ENCODE measurements at places on chromosomes 1 and 21. TPM values are rescaled to one million over a fixed set of nuclear protein-coding genes. Genes with fewer than 3 reads are reported as not detected.

GRCh38 chr1:184479435-184480167, 92.8 kb downstream of the C1orf21 start:
- DNase-seq: no peak

DNA sequence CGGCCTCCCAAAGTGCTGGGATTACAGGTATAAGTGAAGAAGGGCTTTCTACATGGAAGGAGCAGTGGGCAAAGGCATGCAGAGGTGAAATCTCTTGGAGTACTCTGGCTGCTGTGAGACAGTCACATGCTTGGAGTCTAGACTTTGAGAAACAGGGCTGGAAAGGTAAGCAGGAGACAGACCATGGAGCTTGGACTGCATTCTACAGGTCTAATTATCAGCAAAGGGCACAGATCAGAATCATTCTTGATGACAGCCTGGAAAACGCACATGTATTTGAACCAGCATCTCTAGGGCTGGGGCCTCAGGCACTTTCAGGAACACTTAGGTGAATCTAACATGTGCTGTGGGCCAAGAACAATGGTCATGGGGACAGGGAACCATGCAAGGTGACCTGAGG, 7.3 kb upstream of the PRELP start:
- DNase-seq: no peak

DNA sequence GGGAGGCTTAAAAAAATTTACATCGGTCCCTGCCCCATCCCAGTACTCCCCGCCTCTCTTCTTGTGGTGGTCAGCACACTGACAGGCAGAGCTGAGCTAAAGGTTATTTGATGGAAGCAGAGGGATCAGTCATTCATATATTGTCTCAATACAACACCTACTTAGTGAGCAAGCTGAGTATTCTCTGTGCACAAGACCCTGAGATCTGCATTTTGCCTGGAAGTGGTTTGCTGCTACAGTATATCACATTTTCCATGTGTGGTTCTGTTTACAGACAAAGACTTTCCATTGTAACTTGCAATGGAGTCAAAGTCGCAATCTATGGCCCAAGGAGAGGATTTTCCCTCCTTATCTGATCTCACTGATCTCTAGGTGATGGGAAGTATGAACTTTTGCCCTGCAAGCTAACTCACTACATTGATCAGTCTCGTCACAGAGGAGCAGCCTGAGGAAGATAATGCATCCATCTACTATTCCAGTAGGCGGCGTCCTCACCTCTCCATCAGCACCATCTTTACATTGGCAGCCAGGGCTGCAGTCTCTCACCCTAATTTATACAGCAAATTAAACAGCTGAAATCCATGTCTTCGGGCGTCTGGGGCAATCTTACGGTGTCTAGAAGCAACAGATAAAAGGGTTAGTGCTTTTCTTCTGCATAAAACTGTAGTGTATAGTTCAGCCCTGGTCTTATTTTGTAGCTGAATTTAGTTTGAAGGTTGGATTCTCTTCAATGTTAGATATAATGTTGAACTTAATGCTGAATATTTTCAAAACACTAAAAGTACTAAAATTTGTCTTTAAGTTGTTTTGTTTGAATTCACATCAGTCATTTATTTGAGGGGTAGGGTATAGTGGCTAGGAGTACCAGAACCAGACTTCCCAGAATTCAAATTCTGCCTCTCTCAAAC, 3.2 kb upstream of the TRAF5 start:
- DNase-seq: peak; percentile 73

- no peak for DNase-seq
Observed at GRCh38 chr21:37415939-37416338, 49.4 kb downstream of the DYRK1A start.

- DNase-seq: no peak
Observed at GRCh38 chr21:38637161-38637560, 138.9 kb upstream of the ERG start.

- DNase-seq: no peak
Observed at GRCh38 chr1:112389689-112390088, 6.3 kb upstream of the CTTNBP2NL start.

DNA sequence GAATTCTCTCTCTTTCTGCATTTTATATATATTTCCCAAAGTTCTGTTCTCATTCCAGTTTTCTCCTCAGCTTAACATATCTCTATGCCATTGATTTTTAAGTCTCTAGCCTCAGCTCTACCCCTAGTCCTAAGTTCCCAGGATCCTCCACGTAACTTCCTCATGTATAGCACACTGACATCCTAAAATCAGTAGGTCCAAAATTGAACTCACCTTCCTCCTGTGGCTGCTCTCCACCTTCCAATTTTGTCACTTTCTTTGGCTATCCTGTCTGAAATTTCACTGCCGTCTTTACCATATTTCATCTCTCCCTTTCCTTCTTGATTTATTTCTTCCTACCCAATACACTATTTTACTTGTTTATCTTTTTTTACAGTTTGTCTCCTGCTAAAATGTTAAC, 1.5 kb downstream of the SLAMF6 start:
- DNase-seq: no peak

DNA sequence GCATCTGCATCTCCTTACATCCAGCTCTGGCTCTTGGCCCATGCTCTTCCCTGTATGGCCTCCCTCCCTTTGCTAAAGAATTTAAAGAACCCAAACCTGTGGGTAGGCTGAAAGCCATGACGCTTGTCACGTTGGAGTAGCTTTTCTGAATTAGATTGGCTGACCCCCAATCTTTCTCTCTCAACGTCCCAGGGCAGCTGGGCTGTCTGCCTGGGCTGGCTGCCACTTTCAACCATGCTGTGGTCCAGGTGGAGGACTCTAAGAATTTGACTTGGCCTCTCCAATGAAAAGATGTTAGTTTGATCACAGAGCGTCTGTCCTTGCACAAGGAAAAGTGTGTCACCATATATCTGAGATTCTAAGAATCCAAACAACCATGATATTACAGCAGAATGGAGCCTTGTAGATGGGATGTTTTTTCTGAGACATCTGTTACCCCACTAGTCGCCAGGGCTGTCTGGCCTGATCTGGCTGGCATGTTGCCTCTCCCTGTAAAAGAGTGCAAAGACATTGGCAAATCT, 6.5 kb upstream of the IGSF3 start:
- no peak for DNase-seq

GRCh38 chr1:15332525-15332924, 77.2 kb upstream of the EFHD2 start:
- no peak for DNase-seq

DNA sequence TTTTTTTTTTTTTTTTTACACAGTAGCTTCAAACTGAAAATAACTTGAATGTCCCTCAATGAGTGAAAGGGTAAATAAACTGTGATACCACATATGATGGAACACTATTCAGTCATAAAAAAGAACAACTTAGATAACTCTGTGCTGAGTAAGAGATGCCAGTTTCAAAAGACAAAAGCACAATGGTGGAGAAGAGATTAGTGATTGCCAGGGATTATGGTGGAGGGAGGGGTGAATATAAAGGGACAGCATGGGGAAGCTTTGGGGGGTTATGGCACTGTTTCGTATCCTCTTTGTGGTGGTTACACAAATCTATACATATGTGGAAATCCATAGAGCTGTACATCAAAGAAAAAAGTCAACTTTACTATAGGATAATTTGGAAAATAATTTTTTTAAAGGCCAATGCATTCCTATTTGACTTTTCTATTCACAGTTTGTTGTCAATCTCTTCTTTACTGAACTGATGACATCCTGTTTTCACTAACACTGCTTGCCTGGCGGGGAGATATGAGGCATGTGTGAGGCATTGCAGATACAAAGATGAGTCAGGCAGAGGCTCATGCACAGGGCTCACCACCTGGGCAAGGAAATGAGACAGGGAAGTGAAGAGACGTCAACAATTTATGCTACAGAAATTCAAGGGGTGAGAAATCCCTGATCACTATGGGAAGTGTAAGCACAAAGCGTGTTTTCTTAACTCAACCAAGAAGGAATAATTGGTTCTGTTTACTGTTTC, 302.7 kb downstream of the DUSP10 start:
- DNase-seq: peak; percentile 51

- DNase-seq: no peak
Observed at GRCh38 chr21:16865632-16866031, 647.2 kb upstream of the CXADR start.

- no peak for DNase-seq
Observed at GRCh38 chr21:34131586-34131985, 58.2 kb downstream of the MRPS6 start.

DNA sequence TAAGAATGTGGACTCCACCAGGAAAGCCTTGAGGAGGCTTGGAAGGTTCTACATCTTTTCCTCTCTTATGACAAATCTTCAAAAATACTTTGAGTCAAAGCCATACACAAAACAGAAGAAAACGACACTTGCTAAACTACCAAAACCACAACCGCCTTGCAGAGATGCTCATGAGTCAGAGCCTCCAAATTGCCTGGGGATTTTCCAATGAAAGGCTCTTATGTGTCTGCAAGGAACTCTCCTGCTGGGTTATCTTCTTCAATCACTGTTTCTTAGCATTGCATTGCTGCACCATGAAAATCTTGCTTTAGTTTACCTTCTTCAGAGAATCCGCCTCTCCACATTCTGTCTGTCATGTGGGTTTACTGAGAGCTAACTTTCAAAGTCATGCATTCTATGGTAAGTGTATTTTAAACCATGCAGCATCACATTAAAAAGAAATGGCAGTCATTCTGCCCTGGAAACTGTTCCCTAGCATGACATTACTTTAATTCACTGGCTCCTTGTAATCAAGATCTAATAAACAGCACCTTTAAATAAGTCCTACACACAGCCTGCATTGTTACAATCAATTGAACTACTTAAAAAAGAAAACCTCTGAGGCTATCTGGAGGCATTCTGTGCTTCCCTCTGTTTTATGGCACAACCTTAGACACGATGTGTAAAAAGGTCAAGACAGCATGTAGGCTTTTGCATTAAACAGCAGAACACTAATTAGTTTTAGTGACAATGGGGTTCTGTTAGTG, 210.0 kb upstream of the FOXD3 start:
- DNase-seq: peak; percentile 79

DNA sequence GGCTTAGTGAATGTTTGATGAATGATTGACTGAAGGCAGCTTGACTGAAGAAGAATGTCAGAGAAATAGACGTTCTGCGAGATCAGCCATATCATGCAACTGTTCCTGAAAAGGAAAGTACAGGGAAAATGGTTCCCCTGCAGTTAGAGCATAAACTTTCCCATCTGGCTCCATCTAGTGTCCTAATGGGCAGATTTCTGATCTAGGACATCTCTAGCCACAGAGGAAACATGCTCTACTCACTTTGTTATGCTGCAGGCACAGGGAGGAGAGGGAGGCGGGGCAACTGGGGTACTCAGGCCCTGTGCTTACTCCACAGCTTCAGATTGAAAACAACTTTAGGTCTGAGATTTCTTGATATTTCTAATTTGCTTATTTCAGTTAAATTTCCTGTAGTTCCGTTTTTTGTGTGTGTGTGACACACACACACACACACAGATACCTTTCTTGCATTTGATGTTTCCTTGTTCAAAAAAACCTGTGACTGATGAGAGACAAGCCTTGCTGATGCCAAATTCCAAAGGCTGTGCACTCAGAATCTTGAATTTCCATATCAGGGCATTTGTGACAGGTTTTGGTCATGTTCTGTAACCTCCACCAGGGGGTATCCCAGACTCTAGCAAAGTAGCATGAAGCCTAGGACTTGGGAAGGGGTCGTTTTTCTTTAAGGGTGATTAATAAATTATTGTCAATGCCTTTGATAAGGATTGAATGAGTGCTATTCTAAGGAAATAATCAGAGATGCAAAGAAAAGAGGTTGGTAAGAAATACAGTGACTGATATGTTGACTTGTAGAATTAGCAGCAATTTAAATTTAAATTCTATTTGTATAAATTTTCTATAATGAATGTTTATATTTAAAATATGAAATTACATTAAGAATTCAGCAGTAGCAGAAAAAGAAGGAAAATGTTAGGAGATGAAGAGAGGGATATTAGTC, 139.7 kb upstream of the BEND5 start:
- peak; percentile 83 for DNase-seq

- no peak for DNase-seq
Observed at GRCh38 chr21:46160657-46160906, 5.2 kb upstream of the FTCD start.

DNA sequence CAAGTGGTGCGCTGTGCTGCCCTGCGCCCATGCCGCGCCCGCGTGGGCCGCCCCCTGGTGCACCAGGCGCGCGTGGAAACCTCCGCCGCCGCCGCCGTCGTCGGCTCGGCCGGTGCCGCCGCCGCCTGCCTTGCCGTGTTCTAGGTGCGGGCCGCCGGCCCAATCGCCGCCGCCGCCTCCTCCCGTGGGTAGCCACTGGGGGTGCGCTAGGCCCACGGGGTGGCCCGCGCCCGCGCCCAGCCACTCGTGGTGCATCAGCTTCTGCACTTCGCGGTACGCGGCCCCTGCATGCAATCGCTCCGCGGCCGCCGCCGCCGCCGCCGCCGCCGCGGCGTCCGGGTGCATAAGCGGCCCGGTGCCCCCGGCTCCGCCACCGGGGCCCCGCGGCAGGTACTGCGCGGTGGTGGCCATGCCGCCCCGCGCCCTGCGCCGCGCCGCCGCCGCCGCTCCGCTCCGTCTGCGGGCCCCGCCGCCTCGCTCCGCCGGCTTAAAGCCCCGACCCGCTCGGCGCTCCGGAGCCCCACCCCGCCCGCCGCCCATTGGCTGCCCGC, at the start of gene POU3F1:
Gene POU3F1, minus strand, starts transcription at position 461 of the 551 bp plus-strand sequence. Its CDS starts 50 bp downstream, at position 411.
- no peak for DNase-seq

GRCh38 chr1:17308593-17308992, 596 bp downstream of the PADI4 start:
- DNase-seq: no peak

GRCh38 chr1:55131218-55131617, 83.9 kb downstream of the USP24 start:
- no peak for DNase-seq

- DNase-seq: no peak
Observed at GRCh38 chr1:145690587-145691558, 16.3 kb downstream of the PDZK1 start.

DNA sequence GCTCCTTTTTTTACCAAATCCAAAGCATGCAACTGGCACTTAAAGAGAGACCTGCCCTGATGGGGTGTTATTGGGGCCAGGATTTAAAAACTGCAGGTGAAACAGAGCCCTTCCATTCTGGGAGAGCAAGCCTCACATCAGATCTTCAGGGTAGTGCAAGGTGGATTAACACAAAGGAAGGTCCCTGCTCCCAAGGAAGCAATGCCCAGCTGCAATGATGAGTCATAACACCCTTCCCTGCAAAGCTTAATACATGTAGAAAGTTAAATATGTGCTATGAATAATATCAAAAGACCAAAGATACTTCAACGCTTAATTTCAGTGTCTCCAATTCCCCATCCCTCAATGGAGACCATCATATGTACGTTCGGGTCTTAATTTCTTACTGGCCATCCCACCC, 508.0 kb downstream of the OMA1 start:
- no peak for DNase-seq

GRCh38 chr21:38244885-38245869, 11.6 kb upstream of the KCNJ15 start:
- no peak for DNase-seq

Gene MTARC1
- 4.5 TPM for total RNA-seq

Gene REN
- total RNA-seq: not detected

Gene PDZK1IP1
- total RNA-seq: not detected

Gene CCDC27
- total RNA-seq: 0.09 TPM

Gene LMO4
- 136 TPM for total RNA-seq

Gene ABCA4
- not detected for total RNA-seq

Gene KIAA1614
- total RNA-seq: 1.3 TPM

Gene MRPS21
- total RNA-seq: 85.8 TPM

Gene OLFM3
- not detected for total RNA-seq

Gene MCOLN3
- 0.36 TPM for total RNA-seq

Gene HSD3B1
- 0.27 TPM for total RNA-seq

Gene TMEM240
- total RNA-seq: 8.1 TPM

Gene CHIA
- total RNA-seq: not detected

Gene FCGR1A
- total RNA-seq: 0.30 TPM

Gene SCAF4
- total RNA-seq: 16.0 TPM

Gene NBPF11
- total RNA-seq: 15.8 TPM

Measured in cardiac muscle cell (in vitro differentiated cells and primary cell).